ENCODE measurements at places on chromosomes 13 and 19.

DNA sequence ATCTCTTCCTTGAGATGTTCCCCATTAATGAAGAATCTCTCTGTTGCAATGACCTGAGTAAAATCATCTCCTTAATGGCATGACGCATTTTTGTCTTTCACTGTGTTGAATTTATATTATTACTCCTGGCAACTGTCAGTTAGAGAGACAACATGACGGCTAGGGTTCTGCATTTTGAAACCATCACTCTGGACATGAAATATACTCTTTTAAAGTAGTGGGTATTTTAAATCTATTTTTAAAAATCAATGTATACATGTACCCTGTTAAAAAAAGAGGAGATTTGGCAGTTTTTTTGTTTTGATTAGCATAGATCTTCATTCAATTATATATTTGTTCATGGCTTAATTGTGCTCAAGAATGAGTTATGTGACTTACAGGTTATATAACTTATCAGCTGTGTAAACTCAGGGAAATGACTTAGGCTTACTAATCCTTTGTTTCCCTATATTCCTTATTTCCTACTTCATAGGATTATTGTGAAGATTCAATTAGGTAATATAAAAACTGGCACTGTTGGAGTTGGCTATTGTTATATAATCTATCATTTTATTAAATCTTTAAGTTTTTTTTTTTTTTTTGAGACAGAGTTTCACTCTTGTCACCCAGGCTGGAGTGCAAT, 632.0 kb upstream of the SPRY2 start:
- DNase-seq = no peak

DNA sequence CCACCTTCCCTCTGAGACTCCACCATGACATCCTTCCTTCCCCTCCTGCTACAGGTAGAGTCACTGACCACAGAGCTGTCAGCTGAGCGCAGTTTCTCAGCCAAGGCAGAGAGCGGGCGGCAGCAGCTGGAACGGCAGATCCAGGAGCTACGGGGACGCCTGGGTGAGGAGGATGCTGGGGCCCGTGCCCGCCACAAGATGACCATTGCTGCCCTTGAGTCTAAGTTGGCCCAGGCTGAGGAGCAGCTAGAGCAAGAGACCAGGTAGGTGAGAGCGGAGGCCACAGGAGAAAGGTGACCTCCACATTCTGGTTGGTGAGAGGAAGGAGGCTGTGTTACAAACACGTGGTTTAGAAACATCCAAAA, 27.6 kb downstream of the KCNC3 start:
- no peak for DNase-seq

GRCh38 chr13:46146898-46147297, 35.1 kb downstream of the LCP1 start:
- no peak for DNase-seq

DNA sequence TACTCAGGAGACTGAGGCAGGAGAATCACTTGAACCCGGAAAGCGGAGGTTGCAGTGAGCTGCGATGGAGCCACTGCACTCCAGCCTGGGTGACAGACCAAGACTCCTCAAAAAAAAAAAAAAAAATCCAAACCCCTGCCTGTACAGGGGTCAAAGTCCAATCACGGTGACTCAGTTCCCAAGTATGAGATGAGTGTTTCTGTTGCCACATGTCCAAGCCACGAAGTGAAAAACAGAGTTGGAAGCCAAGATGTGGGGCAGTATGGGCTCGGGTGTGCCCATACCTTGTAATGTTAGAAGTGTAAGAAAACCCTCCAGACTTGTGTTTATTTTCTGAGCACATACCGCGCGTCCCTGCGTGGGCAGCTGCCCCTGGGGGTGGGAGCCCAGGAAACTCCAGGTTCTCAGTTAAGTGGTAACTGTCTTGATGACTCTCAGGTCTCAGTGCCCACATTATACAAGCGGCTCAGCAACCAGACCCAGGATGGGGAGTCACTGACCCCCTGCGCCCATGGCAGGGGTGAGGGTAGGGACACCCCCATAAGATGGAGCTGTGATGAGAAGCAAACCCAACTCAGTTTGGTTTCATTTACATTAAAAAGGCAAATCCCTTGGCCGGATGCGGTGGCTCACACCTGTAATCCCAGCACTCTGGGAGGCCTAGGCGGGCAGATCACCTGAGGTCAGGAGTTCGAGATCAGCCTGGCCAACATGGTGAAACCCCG, 1.2 kb upstream of the GPX4 start:
- peak; percentile 8 for DNase-seq

GRCh38 chr19:43574424-43575155, 737 bp downstream of the XRCC1 start:
- DNase-seq = no peak

DNA sequence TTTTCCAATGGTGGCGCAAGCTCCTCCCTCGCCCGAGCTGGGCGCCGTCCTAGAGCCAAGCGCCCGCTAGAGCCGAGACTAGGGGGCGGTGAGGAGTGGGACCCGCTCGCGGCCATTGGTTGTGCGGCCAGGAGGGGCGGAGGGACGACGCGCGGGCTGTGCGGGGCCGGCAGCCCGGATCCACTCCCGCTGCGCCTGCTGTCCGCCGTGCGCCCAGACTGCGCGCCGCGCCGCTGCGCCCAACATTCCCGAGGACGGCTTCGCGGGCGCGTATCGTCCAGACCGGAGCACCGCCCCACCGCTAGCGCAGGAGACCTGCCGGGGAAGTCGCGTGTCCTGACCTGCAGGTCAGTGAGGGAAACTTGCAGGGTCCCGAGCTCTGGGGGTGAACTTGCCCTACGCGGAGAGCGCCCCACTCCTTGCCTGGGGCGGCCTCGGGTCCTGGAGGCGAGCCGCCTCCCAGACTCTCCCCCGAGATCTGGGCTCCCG, at the start of gene SERTM1:
Gene SERTM1, plus strand, starts transcription at position 183 of the 489 bp plus-strand sequence. CDS start 21,059 bp downstream, outside the sequence.
- no peak for DNase-seq

- DNase-seq = no peak
Observed at GRCh38 chr13:91546900-91547299, 148.5 kb downstream of the GPC5 start.

DNA sequence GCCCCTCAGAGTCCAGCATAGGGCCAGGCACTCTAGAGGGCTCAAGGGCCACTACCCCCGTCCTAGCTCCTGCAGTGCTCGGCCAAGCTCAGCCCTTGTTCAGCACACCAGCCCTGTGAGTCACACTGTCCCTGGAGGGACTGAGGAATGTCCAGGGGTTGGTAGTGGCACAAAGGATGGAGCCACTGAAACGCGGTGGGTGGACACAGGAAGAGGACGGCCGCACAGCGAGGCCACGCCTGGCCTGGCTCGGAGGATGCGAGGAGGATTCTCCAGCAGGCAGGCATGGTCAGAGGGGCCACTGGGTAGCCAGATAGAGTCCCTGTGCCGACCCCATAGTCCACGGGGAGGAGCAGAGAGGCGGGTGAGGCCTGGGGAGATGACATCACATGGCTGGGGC, 45.7 kb downstream of the C1QTNF9 start:
- DNase-seq = no peak
